Colonic mucosa (tissue), 4 donors: ENCODE measurements at places on chromosomes 7 and 10. TPM values are rescaled to one million over a fixed set of nuclear protein-coding genes. Genes with fewer than 3 reads are reported as not detected.
A peak's percentile ranks its signal among the peaks of the same experiment; 100 is the strongest.

The LRRC4 gene
- total RNA-seq, result 0.17 TPM

- H3K4me3 ChIP-seq, result no peak overlapping the region
- no peak for DNase-seq
- no peaks in the 10 kb centered on the region for H3K27me3 ChIP-seq
- no peaks in the 10 kb centered on the region for H3K36me3 ChIP-seq
Observed at GRCh38 chr7:10910447-10910846, 63.2 kb upstream of the PHF14 start.

DNA sequence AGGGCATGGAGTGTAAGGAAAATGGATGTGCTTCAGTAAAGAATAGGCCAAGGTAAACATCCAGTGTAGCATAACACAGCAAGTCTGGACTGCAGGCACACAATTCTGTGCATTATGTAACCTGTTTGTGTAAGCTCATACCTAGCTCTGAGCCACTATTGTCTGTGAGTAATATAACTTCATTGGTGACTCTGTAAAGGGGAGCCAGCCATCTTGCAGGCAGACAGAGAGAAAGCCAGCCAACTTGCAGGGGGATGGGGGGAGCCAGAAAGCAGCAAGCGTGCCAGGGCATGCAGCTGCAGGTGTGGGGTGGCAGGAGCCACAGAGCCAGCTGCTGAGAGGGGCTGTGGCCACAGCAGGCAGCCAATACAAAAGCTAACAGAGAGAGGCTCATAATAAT is 449.2 kb downstream of the IPMK start:
- H3K36me3 ChIP-seq, result no peaks in the 10 kb centered on the region
- H3K27me3 ChIP-seq, result no peaks in the 10 kb centered on the region
- no peak overlapping the region for H3K27ac ChIP-seq
- no peak for DNase-seq

The AS3MT gene
- 1.9 TPM for total RNA-seq

DNA sequence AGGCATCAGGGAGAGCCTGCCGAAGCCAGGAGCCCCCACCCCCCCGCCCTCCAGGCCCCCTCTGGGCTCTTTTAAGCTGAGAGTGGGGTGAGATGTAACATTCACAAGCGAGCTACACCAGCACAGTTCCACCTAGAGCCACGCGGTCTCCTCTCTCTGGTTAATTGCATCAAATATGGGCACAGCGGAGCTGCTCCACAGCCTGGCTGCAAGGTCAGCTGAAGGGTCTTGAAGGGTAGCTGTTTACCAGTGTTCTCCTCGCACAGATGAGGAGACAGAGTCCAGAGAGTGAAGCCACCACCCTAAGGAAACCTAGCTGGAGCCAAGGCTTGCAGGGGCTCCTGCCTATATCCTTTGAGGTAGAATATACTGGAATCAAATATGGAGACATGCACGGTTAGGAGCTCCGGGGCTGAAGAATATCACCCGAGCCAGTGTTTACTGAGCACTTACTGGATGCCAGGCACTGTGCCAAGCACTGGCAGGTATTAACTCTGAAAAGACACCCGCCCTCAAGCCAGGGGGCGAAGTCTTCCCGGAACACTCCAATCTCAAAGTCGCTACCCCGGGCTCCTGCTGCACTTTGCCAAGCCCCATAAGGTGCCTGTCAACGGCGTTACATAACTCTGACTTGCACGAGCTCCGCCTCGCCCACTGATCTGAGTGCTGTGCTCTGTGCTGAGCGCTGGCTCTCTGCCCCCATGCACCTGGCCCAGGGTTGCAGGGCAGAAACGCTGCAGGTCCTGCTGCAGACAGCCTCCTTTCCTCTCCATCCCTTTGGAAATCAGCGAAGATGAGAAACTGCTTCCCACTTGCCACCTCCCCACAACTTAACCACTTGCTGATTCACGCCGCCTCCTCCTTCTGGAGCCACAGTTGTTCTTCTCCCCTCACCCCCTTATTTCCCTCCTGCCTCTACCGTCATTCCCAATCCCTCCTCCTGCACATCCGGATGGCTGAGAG is 5.4 kb downstream of the CHST15 start:
- DNase-seq, result peak; percentile 77
- peaks cover 10% of the 10 kb centered on the region for H3K4me1 ChIP-seq
- H3K36me3 ChIP-seq, result no peaks in the 10 kb centered on the region
- H3K4me3 ChIP-seq, result no peak overlapping the region

GRCh38 chr7:140010194-140010895 is 52.4 kb downstream of the PARP12 start:
- no peak overlapping the region for H3K4me3 ChIP-seq
- no peaks in the 10 kb centered on the region for H3K36me3 ChIP-seq
- no peak for DNase-seq
- no peak overlapping the region for H3K27ac ChIP-seq
- H3K27me3 ChIP-seq, result no peaks in the 10 kb centered on the region

GRCh38 chr10:111086574-111086973 is 9.7 kb downstream of the ADRA2A start:
- H3K36me3 ChIP-seq, result no peaks in the 10 kb centered on the region
- H3K27me3 ChIP-seq, result no peaks in the 10 kb centered on the region
- H3K27ac ChIP-seq, result no peak overlapping the region
- DNase-seq, result no peak
- no peaks in the 10 kb centered on the region for H3K4me1 ChIP-seq
- H3K4me3 ChIP-seq, result no peak overlapping the region

DNA sequence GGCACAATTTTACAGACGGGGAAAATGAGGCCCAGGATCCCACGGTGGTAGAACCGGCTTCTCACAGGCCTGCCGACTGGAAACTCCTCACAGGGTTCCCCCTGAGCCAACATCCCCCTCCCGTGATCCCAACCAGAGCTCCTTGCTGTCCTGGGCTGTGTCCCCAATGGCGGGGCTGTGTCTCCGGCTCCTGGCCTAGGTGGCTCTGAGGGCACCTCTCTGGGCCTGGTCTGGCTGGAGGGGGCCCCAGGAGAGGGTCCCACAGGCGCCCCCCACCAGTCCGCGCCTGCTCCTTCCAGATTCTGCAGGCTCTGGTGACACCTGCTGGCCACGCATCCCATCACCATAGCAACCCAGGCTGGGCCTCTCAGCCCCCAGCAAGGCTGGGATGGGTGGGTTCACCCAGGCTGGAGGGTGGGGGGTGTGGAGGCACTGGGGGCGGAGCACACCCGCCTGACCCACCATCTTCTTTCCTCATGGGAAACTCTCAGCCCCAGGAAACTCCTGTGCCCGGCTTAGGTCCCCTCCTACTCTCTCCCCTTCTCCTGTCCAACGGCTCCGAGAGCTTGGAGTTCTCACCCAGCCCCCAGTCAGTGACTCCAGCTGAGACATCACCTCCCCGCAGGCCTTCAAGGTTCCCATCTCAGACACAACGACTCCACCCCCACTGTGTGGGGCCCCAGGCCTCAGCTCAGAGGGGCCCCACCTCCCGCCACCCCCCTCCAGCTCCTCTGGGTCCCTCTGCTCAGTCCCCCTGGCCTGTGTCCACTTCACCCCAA is 27.1 kb upstream of the TNRC18 start:
- no peak overlapping the region for H3K4me3 ChIP-seq
- no peaks in the 10 kb centered on the region for H3K27me3 ChIP-seq
- no peak overlapping the region for H3K27ac ChIP-seq
- no peaks in the 10 kb centered on the region for H3K36me3 ChIP-seq

The REEP3 gene
- total RNA-seq, result 66.0 TPM

DNA sequence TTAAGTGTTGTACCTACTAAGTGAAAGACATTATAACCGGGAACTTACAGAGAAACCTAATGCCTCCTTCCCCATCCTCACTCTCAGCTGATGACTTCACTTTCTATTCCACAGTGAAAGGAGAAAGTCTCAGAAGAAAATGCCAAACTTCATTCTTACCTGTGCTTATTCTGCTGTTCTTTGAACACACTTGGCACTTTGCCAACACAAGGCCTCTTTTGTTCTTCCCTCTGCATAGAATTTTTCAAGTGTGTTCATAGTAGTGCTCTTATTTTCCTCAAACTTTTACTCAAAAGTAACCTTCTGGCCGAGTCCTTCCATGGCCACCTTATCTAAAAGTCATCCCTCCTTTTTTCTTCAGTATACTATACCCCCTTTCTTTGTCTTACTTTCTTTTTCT is 59.4 kb upstream of the ETV1 start:
- H3K36me3 ChIP-seq, result no peaks in the 10 kb centered on the region
- no peaks in the 10 kb centered on the region for H3K4me1 ChIP-seq
- no peak overlapping the region for H3K4me3 ChIP-seq
- no peaks in the 10 kb centered on the region for H3K27me3 ChIP-seq
- H3K27ac ChIP-seq, result no peak overlapping the region

- no peak for DNase-seq
- H3K4me3 ChIP-seq, result no peak overlapping the region
- peaks cover 4% of the 10 kb centered on the region for H3K27me3 ChIP-seq
- H3K4me1 ChIP-seq, result no peaks in the 10 kb centered on the region
- H3K36me3 ChIP-seq, result no peaks in the 10 kb centered on the region
Observed at GRCh38 chr10:132141076-132141475, 45.7 kb upstream of the DPYSL4 start.

GRCh38 chr10:1310271-1310789 is 254.1 kb downstream of the WDR37 start:
- DNase-seq, result no peak
- H3K4me3 ChIP-seq, result no peak overlapping the region
- H3K27ac ChIP-seq, result no peak overlapping the region
- no peaks in the 10 kb centered on the region for H3K4me1 ChIP-seq
- no peaks in the 10 kb centered on the region for H3K27me3 ChIP-seq

GRCh38 chr7:2355705-2356008 is 1.0 kb downstream of the EIF3B start:
- H3K4me1 ChIP-seq, result peaks cover 15% of the 10 kb centered on the region
- no peak for DNase-seq

- H3K27me3 ChIP-seq, result no peaks in the 10 kb centered on the region
- no peak overlapping the region for H3K27ac ChIP-seq
- H3K36me3 ChIP-seq, result no peaks in the 10 kb centered on the region
- no peak overlapping the region for H3K4me3 ChIP-seq
Observed at GRCh38 chr7:77426052-77426404, 9.9 kb upstream of the GSAP start.

The ZNF783 gene
- total RNA-seq, result 8.9 TPM

DNA sequence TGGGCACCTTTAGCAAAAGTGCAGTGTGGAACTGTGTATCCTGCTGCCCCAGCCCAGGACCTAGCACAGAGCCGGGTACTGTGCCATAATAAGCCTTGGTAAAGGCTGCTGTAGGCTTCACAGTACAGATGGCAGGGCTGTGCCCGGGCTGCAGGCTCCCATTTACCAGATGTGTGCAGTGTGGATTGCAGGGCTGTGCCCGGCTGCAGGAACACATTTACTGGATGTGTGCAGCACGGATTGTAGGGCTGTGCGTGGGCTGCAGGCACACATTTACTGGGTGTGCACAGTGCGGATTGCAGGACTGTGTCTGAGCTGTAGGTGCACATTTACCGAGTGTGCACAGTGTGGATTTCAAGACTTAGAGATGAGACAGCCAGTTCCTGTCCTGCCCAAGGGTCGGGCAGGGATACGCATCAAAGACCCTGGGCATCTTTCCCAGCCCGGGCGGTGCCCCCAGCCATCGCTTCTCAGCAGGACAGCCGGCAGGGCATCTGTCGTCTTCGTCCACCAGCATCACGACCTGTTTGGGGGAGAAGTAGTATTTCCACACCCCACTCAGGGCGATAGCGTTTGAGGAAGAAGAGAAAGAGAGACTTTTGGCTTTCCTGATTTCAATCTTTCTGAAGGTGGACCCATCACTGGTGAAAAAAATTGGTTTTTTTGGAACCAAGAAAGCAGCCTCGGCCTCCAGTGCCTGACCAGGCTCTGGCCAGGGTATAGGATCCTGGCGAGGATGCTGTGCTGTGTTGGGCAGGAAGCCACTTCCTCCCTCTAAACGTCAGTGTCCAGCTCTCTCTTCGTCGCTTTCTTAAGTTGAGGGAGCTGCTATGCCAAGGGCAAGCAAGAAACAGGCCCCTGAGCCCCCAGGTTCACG is 180.8 kb downstream of the CUX1 start:
- no peak overlapping the region for H3K27ac ChIP-seq
- H3K27me3 ChIP-seq, result no peaks in the 10 kb centered on the region
- no peaks in the 10 kb centered on the region for H3K36me3 ChIP-seq

The AASS gene
- total RNA-seq, result 4.6 TPM

GRCh38 chr10:129926066-129927055 is 37.7 kb downstream of the EBF3 start:
- no peak for DNase-seq
- no peaks in the 10 kb centered on the region for H3K36me3 ChIP-seq
- no peaks in the 10 kb centered on the region for H3K27me3 ChIP-seq
- no peak overlapping the region for H3K4me3 ChIP-seq
- no peaks in the 10 kb centered on the region for H3K4me1 ChIP-seq

- no peaks in the 10 kb centered on the region for H3K27me3 ChIP-seq
- DNase-seq, result no peak
- H3K36me3 ChIP-seq, result no peaks in the 10 kb centered on the region
- H3K4me1 ChIP-seq, result no peaks in the 10 kb centered on the region
- H3K27ac ChIP-seq, result no peak overlapping the region
Observed at GRCh38 chr7:31102151-31102972, 50.3 kb downstream of the ADCYAP1R1 start.

- H3K27ac ChIP-seq, result peak within 1 kb of the TSS; percentile 95
- H3K27me3 ChIP-seq, result no peaks in the 10 kb centered on the region
- H3K4me1 ChIP-seq, result no peaks in the 10 kb centered on the region
- H3K4me3 ChIP-seq, result peak within 1 kb of the TSS; percentile 74
- H3K36me3 ChIP-seq, result no peaks in the 10 kb centered on the region
Observed at GRCh38 chr7:116210345-116211005, at the start of gene TES. Gene TES (plus strand): TSS chr7:116210539. CDS start chr7:116210708, 169 bp downstream.

DNA sequence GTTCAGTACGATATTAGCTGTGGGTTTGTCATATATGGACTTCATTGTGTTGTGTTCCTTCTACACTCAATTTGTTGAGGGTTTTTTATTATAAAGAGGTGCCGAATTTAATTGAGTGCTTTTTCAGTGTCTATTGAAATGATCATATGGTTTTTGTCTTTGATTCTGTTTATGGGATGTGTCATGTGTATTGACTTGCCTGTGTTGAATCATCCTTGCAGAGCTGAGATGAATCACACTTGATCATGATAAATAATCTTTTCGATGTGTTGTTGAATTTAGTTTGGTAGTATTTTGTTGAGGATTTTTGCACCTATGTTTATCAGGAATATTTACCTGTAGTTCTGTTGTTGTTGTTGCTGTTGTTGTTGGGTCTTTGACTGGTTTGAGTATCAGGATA is 39.8 kb downstream of the ATOH7 start:
- no peak overlapping the region for H3K4me3 ChIP-seq
- no peaks in the 10 kb centered on the region for H3K4me1 ChIP-seq
- no peaks in the 10 kb centered on the region for H3K27me3 ChIP-seq
- no peak overlapping the region for H3K27ac ChIP-seq
- DNase-seq, result no peak

- no peaks in the 10 kb centered on the region for H3K36me3 ChIP-seq
- H3K27me3 ChIP-seq, result no peaks in the 10 kb centered on the region
- no peak for DNase-seq
- H3K4me3 ChIP-seq, result no peak overlapping the region
Observed at GRCh38 chr7:146862415-146862814, 745.8 kb downstream of the CNTNAP2 start.

GRCh38 chr7:144835155-144835611 is 670 bp downstream of the TPK1 start:
- H3K4me1 ChIP-seq, result no peaks in the 10 kb centered on the region
- H3K4me3 ChIP-seq, result peak overlapping the region; percentile 64
- H3K27me3 ChIP-seq, result no peaks in the 10 kb centered on the region
- H3K36me3 ChIP-seq, result no peaks in the 10 kb centered on the region
- peak overlapping the region; percentile 92 for H3K27ac ChIP-seq
- DNase-seq, result peak; percentile 39
